ENCODE measurements at places on chromosomes 2 and 18. TPM values are rescaled to one million over a fixed set of nuclear protein-coding genes. Genes with fewer than 3 reads are reported as not detected.

SCN9A gene
- 1.5 TPM for total RNA-seq

MC2R gene
- not detected for total RNA-seq

GKN2 gene
- total RNA-seq, result not detected

VWC2L gene
- not detected for total RNA-seq

ABCG5 gene
- not detected for total RNA-seq

HRH4 gene
- not detected for total RNA-seq

C2orf78 gene
- not detected for total RNA-seq

ACMSD gene
- not detected for total RNA-seq

EN1 gene
- total RNA-seq, result 18.3 TPM

ACVR1 gene
- total RNA-seq, result 24.7 TPM

DNA sequence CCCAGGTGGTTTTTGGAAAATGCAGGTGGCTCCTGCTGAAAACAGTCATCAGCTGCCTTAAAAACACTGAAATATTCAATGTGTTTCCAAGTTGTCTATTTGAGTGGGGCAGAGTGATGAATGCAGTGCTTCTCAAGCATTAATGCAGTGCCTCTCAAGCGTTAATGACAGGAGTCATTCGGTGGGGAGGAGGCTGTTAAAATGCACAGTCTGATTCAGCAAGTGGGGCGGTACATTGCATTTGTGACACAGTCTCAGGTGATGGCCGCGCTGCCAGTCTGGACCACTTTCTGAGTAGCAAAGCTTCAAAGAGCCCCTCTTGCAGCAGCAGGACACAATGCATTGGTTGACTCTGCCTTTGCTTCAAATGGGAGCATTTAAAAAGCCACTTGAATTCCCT is 231.4 kb upstream of the RGPD4 start:
- DNase-seq, result no peak

GRCh38 chr2:227818675-227819397 is 5.2 kb downstream of the CCL20 start:
- DNase-seq, result no peak

DNA sequence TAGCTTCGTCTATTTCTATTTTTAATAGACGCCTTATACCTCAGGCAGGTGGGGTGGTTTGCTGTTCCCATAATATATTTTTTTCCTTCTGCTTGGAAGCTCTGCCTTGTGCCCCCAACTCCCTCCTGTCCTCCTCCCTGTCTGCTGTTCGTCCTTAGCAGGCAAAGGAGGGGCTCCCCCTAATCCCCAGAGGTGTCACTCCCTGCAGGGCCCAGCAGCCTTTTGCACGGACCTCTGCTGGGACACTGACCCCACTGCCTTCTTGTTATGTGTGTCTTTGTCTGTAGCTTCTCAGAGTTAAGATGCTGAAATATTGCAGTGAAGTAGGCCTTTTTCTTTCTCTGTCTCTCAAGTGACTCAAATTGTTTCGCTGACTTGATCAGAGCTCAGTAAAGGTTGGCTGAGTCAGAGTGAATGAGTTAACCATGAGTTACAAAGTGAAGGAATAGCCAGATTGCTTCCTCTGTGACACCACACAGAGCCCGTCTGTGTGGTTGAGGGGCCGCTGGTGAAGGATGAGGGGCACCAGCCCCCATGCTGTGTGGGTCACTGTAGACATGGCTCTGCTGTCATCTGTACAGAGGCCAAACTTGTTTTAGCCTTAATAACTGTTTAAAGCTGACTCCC is 47.7 kb downstream of the PRKCE start:
- no peak for DNase-seq

DNA sequence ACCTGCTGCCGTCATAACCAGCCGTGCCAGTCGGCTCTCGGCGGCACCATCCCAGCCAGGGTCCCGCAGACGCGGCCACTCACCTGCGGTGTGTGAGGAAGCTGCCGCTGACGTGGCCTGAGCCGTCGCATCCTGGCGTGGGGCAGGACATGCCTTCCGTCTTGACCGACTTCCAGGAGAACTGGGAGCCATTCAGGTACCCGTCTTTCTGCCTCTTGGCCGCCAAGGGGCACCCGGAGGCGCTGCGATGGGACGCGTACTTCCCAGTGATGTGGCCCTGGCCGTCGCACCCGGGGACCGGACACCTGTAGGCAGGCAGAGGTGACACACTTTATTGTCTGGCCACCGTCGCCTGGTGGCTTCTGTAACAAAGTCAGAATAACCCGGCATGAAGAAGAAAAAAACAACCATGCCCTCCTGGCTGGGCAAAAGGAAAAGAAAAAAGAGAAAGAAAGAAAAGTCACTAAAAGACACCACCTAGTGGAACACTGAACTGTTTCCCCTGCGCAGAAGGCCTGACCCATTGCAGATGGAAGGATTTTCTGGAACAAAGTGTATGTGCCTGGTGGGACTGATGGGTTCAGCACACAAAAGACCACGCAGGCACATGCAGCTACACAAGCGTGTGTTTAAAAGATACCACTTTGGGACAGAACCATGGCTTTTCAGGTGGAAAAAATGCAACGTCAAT is 94.9 kb upstream of the PXDN start:
- no peak for DNase-seq

DNA sequence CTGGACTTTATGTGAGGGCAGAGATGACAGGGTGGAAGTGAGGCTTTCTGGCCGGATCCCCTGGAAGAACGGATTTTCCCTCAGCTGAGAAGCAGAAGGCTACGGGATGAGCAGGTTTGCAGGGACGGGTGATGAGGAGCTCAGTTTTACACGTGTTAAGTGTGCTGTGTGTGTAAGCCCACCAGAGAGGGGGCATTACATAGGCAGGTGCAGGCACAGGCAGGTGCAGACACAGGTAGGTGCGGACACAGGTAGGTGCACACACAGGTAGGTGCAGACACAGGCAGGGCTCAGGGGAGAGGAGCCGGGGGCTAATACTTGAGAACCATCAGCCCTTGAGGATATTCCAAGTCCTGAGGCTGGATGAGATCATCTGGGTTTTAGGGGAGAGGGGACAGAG is 107.7 kb downstream of the COPS8 start:
- DNase-seq, result no peak

DNA sequence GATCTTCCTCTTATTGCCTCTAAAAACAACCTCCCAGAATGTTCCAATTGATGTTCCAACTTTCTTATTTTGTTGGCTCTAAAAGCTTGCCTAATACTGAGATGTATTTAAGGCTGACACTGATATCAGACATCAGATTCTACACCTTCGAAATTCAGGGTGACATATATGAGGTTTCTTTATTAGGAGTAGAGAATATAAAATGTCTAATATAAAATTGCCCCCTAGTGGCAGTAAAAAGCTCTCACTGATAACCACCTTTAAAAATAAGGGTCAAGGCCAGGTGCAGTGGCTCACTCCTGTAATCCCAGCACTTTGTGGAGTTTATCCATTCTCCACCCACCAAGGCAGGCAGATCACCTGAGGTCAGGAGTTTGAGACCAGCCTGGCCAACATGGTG is 789.7 kb upstream of the SLC39A10 start:
- DNase-seq, result no peak

DNA sequence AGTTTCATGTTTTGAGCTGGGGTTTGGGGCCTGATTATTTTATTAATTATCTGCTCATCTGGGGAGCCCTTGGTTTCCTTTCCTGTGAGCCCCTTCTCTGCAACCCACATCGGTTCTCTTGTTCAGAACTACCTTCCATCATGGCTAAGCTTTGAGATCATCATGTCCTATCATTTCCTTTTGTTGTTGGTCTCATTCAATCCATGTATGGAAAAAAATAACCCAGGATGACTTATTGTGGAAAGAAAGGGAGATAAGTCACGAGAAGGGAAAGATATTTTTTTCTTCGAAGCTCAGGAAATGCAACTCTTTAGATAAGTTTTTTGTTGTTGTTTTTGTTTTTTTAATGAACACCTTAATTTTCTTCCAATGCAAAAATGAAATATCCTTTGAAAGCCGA is 43.7 kb downstream of the EHD3 start:
- no peak for DNase-seq

DNA sequence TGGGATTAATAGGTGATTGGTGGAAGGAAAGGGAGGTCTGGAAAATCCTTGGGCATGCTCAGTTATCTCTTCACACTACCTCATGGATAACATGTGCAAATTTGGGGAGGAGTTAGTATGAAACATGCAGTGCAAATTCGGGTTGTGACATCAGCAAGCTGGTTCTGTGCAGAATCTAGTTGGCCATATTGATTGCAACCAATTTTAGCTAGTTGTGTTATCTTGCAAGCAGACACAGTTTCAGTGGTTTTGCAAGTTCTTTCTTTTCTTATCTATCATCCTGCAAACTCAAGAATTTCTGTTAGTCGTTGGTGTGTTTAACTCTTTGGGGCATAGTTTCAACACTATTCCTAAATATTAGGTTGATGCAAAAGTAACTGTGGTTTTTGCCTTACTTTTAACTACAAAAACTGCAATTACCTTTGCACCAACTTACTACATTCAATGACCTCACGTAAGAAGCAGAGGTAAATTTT is 135.4 kb downstream of the PTH2R start:
- DNase-seq, result no peak

DNA sequence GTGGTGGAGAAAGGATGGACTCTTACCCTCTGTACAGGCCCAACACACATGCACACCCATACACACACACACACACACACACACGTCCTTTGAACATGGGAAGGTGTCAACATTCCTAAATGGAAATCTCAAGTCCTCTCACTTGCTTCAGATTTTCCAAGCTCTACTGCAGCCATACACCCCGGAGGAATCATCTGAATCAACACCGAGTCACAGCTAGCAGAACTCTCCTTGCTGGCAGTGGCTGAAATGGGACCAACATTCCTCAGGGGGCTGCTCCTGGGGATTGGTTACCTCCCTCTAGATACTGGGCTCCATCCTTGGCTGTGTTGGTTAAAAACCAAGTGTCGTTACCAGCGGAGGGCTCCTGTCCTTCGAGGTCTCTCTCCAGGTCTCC is 112.7 kb downstream of the BCL11A start:
- DNase-seq, result no peak
